Stimulated activated CD8-positive, alpha-beta memory T cell treated with anti-CD3 and anti-CD28 coated beads, Interleukin-7, amount 100 ng/mL, for 1 hour (primary cell): ENCODE measurements at places on chromosomes 4 and X.

- DNase-seq, result no peak
These were observed 666.4 kb upstream of the NR3C2 start for GRCh38 chr4:149108626-149109025.

- no peak for DNase-seq
These were observed 71.2 kb downstream of the YIPF7 start for GRCh38 chr4:44580231-44580630.

GRCh38 chr4:139330283-139330682 is 28.0 kb upstream of the NDUFC1 start:
- no peak for DNase-seq

GRCh38 chr4:173538909-173539445 is 8.9 kb upstream of the HAND2 start:
- DNase-seq, result no peak

DNA sequence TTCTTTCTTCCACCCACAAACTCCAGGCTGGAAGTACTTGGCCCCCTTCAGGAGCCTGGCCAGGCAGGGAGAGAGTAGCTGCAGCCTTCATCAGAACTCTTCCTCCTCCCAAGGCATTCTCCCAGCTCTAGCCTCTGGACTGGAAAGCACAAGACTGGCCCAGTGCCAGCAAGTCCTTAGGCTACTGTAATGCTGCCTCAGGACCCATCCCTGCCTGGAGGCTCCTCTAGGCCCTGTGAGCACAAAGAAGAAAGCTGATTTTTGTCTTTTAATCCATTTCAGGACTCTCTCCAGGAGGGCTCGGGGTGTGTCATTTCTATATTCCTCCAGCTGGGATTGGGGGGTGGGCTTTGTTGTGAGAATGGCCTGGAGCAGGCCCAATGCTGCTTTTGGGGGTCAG is 10.8 kb downstream of the AWAT2 start:
- no peak for DNase-seq

DNA sequence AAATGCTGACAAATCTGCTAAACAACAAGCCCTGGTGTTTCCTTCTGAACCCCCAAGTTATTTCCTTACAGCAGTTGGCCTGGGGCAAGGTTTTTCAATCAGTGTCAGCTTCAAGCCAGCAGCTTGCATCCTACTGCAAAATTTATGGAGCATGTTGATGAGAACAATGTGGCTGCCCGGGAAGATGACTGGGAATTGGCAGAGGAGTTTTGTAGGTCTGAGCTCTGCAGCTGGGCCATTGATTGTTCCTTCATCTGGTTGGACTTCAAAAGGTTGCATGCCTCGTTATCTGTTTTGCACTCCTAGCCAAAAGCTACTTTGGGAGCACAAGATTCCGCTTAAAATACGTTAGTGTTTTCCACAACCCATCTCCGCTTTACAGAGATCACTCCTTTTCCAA is 1030.3 kb upstream of the LCORL start:
- no peak for DNase-seq

DNA sequence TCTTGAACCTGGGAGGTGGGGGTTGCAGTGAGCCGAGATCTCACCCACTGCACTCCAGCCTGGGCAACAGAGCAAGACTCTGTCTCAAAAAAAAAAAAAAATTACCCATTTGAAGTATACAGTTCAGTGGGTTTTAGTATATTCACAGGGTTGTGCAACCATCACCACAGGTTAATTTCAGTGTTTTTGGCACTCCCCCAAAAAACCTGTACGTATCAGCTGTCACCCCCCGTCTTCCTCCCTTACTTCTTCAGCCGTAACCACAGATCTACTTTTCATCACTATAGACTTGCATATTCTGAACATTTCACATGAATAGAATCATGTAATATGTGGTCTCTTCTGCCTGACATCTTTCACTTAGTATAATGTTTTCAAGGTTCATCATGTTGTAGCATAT is 11.7 kb upstream of the PTTG2 start:
- DNase-seq, result no peak

- no peak for DNase-seq
These were observed 43.2 kb downstream of the PGRMC2 start for GRCh38 chr4:128244379-128244778.

DNA sequence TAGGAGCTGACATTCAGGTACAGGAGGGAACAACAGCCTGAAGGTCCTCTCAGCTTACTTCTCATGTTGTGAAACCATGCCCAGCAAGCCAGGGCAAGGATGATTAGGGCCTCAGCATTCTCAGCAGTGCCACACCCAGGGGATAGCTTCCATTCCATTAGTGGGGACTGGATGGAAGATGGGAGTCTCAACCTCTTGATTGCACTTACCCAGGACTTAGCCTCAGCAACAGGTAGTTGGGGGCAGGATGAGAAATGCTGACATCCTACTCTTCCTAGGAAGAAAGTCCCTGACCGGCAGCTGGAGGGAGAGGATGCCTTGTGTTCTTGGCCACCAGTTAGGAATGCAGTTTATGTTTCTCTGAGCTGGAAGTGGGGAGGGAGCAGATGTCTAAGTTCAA is 8.8 kb upstream of the BEX3 start:
- no peak for DNase-seq

GRCh38 chr4:30537456-30537855 is 182.7 kb upstream of the PCDH7 start:
- no peak for DNase-seq

- no peak for DNase-seq
These were observed 33.8 kb upstream of the GPR174 start for GRCh38 chrX:79110731-79111130.

- DNase-seq, result no peak
These were observed 204.3 kb upstream of the HCCS start for GRCh38 chrX:10906866-10907265.

DNA sequence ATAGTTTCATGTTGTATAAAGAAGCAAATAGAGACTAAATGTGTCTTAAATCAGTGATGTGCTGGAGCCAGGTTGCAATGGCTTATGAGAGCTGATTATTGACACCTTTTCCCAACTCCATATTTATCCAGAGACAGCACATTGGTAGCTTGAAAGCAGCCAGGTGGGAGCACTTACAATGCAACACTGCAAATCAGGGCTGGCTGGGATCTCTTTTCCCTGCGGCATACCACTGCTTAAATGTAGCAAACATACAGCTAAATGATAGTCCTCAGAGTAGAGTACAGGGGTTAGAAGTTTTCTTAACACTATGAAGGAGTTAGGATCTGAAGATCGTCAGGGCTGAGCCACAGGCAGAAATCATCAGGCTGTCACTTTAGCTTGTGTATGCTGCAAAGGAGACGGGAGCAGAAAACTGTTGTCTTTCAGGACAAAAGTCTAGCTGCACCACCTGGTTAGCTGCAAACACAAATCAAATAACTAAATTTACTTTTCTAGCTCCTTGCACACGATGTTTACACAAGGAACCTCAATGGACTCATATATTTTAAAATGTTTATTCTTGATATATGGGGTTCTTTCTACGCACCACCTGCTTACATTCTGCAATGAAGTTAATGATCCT is 527.3 kb downstream of the TLL1 start:
- DNase-seq, result no peak

- DNase-seq, result no peak
These were observed 122.6 kb upstream of the PLAC1 start for GRCh38 chrX:134780908-134781307.

DNA sequence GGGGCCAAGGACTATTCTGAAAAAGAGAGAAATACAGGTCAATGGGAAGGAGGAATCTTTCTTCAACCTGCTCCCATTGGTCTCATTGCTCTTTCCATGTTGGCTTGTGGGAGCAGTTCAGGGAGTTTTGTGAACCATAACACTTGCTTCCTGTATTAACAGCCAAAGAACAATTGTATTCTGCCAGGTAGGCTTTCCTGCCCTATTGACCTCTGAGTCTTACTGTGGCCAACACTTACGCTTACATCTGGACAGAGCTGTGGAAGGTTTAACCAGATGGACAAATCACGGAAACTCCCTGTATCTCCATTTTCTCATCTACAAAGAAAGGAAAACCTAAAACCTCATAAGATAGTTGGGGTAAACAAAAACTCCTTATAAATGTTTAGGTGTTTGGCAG is 30.7 kb downstream of the MID1IP1 start:
- DNase-seq, result no peak

DNA sequence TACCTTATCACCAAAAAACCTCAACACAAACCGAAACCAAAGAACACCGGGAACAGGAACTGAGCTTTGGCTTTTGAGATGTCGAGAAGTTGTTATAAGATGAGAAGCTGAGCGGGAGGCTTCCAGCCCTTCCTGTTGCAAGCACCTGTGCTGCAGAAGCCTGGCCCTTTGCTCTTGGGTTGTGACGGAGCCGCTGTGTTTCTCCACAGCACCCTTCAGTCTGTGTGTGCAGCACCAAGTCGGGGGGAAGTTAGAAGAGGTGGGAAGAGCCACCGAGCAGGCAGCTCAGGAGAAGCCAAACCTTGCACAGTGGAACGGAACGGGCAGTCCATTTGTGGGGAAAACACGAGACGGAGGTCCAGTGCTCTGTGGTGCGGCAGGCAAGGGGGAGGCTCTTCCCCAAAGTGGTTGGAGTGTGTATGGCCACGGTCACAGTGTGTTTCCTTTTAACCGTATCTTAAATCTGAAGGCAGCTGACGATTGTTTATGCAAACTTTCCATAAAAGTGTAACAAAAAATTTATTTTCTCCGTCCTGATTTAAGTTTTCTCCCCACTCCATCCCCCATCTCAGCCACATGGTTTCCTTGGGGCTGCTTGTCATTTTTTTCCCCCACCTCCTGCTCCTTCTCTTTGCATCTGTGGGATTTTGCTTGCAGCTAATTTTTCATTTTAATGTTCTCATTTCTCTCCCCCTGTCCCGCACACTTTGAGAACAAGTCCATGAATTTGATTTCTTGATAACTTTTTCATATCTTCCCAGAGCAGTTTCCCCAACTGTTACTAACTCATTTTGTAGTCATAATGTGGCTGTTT is 123.7 kb downstream of the STOX2 start:
- no peak for DNase-seq

- DNase-seq, result no peak
These were observed 140.0 kb upstream of the BCOR start for GRCh38 chrX:40237731-40238178.

GRCh38 chr4:161247831-161248230 is 916.0 kb downstream of the FSTL5 start:
- DNase-seq, result no peak

- DNase-seq, result no peak
These were observed 194.6 kb upstream of the STK26 start for GRCh38 chrX:131828482-131828881.

DNA sequence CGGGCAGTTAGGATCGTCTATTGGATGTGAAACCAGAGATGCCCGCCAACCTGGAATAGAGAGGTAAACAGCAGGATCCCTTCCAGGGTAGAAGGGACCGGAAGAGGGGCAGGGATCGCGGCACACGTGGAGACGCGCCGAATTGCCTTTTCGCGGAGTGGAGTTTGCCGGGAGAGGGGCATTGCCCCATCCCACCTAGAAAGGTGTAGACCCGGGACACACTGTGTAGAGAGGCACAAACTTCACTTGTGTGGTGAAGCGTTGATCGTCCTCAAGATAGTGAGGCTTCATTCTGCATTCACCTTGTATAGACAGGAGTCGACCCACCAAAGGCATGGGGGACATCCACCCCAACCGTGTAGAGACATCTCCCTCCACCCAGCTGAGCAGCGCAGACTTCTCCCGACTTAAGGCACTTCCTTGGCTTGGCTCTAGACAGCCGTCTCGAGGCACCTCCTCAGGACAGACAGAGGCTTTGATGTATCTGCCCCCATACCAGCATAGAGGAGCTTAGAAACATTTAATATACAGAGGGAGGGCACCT is 410 bp downstream of the GNL3L start:
- DNase-seq, result no peak

GRCh38 chr4:18529482-18529881 is 507.9 kb upstream of the LCORL start:
- DNase-seq, result no peak

DNA sequence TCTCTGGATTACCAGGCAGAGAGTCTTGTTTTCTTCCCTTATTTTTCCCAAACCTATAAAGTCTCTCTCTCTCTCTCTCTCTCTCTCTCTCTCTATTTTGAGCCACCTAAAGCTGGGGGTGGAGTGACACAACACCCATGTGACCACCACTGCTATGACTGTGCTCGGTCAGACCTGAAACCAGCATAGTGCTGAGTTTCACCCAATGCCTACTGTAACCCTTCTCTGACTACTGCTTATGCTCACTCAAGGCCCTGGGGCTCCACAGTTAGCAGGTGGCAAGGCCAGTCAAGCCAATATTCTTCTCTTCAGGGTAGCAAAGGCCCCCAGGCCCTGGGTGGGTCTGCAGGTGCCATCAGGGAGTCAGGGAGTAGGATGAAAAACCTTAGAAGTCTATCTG is 114.7 kb upstream of the ARMCX2 start:
- DNase-seq, result no peak

DNA sequence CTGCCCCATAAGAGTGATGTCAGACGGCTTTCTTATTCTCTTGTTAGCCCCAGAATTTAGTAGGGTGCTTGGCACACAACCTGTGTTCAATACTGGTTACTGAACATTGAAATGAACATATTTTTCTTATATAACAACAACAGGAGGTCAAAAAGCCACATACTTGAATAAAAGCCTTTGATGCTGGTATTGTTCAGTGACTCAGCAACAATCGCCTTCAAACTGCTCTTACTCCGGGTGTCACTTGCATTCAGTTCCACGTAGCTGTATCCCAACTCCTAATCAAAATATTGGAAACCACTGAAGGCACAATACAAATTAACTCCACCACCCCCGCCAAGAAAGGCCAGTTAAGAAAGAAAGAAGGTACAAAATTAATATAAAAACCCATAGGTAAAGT is 61.5 kb downstream of the RFC1 start:
- no peak for DNase-seq

- no peak for DNase-seq
These were observed 22.7 kb downstream of the RASGEF1B start for GRCh38 chr4:81449015-81449414.

GRCh38 chr4:69649629-69650028 is 3.4 kb downstream of the UGT2A1 start:
- no peak for DNase-seq

DNA sequence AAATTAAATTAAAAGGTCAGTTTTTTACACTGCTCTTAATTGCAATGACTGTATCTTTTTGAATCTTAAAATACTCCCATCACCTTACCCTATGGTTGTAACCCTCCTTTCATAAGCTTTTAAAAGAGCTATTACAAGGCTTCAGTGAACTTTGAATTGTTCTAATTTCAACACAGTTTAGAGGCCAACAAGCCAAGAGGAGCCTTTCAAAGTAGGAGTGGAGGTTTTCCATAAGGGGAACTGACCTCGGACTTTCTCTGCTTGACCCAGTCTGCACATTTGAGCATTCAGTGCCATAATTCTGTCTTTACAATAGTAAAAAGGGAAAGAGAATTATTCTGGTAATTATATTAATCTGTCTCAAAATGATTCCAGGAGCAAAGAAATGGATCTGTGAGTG is 98.9 kb downstream of the PARM1 start:
- no peak for DNase-seq

- DNase-seq, result no peak
These were observed 111.9 kb downstream of the KDR start for GRCh38 chr4:55013431-55013955.
